ENCODE measurements at places on chromosomes 4 and X.

- DNase-seq = no peak
Observed at GRCh38 chr4:99103166-99103565, 14.6 kb upstream of the ADH5 start.

DNA sequence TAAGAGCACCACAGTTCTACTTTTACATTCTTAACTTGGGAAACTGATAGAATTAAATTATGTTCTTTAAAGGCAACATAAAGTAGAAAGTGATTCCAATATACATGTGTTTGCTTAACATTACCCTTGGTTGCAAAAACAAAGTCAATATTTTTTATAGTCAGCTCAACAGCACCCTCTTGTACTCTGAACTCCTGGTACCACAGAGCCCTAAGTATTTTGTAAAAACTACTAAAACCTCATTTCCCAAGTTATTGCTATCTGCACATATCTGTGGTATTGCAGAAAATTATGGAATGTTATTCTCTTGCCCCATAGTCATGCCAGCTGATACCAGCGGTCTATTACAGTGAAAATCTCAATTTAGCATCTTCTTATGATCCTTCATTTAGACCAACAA is 2.9 kb downstream of the KIF4A start:
- no peak for DNase-seq

DNA sequence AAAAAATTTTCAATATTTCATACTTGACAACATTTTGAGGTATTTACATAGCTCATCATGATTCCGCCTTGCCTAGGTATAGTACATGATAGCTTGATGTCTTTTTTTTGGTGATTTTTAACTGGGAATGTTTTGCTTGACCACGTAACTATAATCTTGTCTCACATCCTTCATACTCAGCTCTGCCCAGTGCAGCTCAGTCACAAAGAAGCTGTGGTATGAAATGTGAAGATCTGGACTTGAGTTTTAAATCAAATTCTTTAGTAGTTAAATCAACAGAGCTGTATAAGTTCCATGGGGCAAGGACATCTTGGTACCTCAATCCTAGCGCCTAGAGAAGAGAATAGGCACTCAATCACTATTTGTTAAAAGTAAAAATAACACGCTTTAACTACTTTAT is 276.3 kb upstream of the DKK2 start:
- DNase-seq = no peak

GRCh38 chrX:138298268-138298667 is 413.2 kb downstream of the FGF13 start:
- DNase-seq = no peak

GRCh38 chrX:84320614-84321013 is 132.6 kb upstream of the RPS6KA6 start:
- no peak for DNase-seq

DNA sequence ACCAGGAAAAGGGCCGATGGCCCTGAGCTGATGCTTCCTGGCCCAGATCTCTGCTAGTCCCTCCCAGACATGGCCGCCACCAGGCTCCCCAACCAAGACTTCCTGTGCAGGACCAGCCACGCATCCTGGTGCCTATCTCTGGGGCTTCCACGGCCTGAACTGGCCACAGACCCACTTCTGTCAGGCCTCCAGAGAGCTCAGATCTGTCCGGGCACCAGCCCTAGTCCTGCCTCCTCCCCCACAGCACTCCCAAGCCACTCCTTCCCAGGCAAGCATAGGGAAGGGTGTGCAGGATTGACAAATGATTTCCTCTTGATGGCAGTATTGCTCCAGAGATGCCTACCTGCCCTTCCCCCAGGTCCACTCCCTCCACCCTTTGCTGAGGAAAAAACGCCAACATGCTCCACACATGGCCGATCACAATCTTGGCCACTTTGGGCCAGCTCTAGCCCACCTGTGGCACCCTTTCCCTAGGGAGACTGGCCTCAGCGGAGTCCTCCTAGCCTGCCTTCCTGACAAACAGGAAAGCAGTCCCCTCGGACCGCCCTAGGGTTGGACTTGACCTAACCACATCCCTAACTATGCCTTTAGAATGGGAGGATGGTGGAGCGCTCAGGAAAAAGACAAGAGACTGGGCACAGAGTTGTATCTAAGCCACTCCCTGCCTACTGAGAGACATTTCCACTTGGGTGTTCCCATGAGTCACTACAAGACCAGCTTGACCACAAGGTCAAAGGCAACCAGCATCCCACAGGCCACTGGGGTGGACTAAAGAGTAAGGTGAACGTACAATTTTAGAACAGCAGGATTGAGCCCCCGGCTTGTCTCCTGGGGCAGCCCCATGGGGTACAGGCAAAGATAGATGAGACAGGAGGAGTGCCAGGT is 277.5 kb upstream of the AGTR2 start:
- DNase-seq = peak; percentile 59

- no peak for DNase-seq
Observed at GRCh38 chrX:48938721-48939425, 18.5 kb downstream of the OTUD5 start.

- no peak for DNase-seq
Observed at GRCh38 chrX:118507766-118508165, 12.2 kb downstream of the DOCK11 start.

GRCh38 chr4:7426525-7427171 is 8.1 kb downstream of the PSAPL1 start:
- DNase-seq = no peak

GRCh38 chr4:174198828-174199227 is 84.6 kb downstream of the FBXO8 start:
- DNase-seq = no peak

All from C1 segment of cervical spinal cord (tissue), 14 donors.